ENCODE measurements at places on chromosomes 3 and 15. TPM values are rescaled to one million over a fixed set of nuclear protein-coding genes. Genes with fewer than 3 reads are reported as not detected.

- no peak for DNase-seq
Observed at GRCh38 chr3:55607844-55608243, 120.7 kb upstream of the WNT5A start.

GRCh38 chr3:102017784-102018183, 168.5 kb downstream of the NFKBIZ start:
- no peak for DNase-seq

DNA sequence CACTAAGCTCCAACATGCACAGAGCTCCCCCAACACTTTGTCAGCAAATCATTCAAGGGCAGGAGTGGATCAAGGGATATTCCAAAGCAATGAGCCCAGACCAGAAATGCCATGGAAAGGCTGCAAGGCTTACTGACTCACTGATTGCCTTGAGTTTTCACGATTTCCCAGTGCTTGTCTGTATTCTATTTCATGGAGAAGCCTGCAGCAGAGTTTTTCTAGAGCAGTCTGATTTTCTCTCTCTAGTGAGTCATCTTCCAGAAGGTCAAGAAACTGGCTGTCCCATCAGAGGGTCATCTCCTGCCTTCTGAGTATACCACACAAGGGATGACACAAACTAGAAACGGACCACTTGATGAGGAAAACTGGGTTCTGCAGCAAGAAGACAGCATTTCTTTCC, 16.5 kb downstream of the LMCD1 start:
- no peak for DNase-seq

DNA sequence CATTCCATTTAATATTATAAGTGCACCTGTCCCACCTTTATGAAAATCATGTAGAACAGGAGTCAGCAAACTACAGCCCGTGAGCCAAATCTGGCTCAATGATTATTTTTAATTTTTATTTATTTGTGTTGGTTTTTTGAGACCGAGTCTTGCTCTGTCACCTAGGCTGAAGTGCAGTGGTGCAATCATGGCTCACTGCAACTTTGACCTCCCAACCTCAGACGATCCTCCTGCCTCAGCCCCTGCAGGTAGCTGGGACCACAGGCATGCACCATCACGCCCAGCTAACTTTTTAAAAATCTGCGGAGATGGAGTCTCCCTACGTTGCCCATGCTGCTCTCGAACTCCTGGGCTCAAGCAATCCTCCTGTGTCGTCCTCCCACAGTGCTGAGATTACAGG, 42.0 kb downstream of the MYO1E start:
- no peak for DNase-seq

GRCh38 chr3:84440291-84440690, 518.5 kb upstream of the CADM2 start:
- DNase-seq: no peak

PHLDB2 gene
- total RNA-seq: 47.8 TPM

FBXW12 gene
- not detected for total RNA-seq

- DNase-seq: no peak
Observed at GRCh38 chr3:11558002-11558401, 85.7 kb downstream of the VGLL4 start.

DNA sequence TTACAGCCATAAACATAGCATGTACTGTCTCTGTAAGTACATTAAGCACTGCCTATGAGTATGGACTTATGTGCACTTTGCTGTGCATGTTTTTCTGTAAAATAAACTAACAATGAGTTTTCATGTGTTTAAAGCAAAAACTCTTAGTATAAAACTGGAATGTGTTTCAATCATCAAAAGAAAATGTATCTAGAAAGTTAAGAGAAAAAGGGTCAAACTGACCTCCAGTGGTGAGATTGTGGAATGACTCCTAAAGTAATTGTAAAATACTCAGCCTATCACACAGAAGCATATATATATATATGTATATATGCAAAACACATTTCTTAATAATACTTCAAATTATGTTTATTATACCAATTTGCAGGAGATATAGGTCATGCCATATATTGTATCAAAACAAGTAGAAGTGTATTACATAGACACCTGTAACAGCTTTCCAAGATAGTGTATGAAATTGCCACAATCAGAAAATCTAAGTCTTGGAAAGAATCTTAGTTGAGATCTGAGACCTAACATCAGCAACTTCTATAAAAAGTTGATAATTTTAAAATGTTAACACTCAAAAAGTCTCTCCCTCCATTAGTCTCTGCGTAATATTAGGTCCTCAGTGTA, 199.6 kb downstream of the FMN1 start:
- no peak for DNase-seq

NUSAP1 gene
- total RNA-seq: 16.9 TPM

DNA sequence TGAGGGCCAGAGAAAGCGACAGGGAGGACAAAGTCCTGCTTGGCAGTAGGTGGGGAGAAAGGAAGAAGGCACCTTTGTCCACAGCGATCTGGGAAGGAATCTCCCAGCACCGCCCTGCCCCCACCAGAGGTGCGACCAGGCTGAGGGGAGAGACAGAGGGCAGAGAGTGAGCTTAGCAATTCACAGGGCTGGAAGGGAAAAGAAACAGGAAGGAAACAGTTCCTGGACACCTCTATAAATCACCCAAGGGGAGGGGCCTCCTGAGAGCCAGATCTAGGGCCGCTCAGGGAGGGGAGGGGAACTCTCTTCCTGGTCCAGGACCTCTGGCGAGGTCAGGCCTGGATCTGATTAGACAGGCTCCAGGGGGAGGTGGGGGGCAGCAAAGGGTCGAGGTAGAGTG, 35.4 kb downstream of the RNU5B-1 start:
- peak; percentile 55 for DNase-seq

GRCh38 chr15:53549697-53550305, 209.7 kb downstream of the WDR72 start:
- DNase-seq: no peak

CIDEC gene
- total RNA-seq: not detected

DNA sequence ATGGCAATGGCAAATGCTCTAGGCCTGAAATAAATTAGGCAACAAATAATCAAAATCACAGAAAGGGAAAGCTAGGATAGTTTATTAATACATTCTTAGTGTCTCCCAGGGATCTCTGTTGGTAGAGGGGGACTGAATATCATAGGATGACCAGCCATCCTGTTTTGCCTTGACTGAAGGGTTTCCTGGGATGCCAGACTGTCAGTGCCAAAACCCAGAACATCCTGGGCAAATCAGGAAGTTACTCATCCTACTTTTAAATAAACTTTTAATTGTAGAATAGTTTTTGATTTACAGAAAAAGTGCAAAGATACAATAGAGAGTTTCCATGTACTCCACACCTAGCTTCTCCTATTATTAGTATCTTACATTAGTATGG, 21.8 kb upstream of the SIAH2 start:
- DNase-seq: no peak

DNA sequence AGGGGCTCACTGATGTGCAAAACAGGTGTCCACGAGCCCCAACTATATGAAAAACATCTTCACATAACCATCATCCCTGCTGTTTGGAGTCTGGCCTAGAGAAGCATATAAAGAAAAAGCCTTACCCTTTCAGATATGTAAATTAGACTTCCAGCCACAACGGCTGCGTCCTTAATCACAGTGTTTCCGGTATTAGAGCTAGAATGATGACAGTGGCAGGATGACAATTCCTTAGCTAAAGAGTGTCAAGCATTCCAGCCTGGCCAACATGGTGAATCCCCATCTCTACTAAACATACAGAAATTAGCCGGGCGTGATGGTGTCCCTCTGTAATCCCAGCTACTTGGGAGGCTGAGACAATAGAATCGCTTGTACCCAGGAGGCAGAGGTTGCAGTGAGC, 19.5 kb upstream of the SAMD7 start:
- DNase-seq: no peak

GRCh38 chr15:83283138-83283812, 1.2 kb downstream of the BNC1 start:
- peak; percentile 69 for DNase-seq

DNA sequence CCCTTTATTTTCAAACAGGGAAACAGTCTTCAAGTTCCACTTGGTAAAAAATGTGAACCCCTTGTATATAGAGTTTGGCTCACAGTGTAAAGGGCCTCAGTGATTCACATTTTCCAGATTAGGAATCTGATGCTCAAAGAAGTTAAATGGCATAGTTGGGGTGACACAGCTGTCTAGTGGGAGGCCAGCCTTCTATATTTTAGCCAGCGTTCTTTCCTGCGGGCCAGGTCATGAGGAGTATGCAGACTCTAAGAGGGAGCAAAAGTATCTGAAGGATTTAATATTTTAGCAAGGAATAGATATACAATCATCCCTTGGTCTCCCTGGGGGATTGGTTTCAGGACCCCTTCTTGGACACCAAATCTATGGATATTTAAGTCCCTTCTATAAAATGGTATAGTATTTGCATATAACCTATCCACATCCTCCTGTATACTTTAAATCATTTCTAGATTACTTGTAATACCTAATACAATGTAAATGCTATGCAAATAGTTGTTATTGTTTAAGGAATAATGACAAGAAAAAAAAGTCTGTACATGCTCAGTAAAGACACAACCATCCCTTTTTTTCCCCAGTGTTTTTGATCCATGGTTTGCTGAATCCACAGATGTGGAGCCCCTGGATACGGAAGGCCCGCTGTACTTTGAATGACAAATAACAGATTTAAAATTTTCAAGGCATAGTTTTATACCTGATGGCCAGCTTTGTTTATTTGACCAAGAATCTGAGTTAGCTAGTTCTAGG, 7.0 kb downstream of the B2M start:
- no peak for DNase-seq

DNA sequence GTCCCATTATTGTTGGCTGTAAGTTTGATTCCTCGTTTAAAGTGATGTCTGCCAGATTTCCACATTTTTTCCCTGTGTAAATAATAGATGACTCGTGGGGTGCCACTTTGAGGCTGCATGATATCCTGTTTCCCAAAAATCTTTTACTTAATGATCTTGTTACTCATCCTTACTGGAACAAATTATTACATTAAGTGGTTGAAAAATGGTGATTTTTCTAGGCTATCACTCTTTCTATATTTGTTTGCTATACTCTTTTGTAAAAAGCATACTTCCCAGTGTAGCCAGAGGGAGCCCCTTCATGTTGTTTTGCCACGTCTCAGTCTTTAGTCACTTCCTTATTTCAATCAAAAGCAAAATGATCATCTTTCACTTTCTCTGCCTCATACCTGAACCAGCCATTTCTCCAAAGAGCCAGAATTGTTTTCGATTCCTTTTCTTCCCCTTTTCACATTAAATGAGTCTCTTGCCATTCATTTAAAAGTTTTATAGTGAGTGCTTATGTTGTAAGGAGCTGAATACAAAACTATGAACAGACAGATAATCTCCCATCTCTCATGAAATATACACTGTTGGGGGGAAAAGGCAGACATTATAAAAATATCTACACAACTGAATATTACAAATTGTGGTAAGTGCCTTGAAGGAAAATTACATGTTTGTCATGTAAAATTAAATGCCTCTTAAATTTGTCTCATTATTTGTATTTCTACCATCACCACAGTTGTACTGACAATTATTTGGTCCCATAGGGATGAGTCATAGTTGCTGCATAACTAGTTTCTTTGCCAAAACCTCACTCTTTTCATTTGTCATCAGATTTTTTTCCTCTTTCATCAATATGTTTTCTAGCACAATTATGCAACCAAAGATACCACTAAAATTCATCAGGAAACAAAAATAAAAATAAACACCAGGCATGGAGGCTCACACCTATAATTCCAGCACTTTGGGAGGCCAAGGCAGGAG, 41.5 kb downstream of the ADGRG7 start:
- DNase-seq: no peak

- DNase-seq: no peak
Observed at GRCh38 chr3:59280113-59280512, 230.3 kb upstream of the CFAP20DC start.

ACTC1 gene
- 4.2 TPM for total RNA-seq

OIP5 gene
- 2.7 TPM for total RNA-seq

CHCHD6 gene
- 9.2 TPM for total RNA-seq

- DNase-seq: no peak
Observed at GRCh38 chr3:96831175-96831574, 16.8 kb downstream of the EPHA6 start.

DNA sequence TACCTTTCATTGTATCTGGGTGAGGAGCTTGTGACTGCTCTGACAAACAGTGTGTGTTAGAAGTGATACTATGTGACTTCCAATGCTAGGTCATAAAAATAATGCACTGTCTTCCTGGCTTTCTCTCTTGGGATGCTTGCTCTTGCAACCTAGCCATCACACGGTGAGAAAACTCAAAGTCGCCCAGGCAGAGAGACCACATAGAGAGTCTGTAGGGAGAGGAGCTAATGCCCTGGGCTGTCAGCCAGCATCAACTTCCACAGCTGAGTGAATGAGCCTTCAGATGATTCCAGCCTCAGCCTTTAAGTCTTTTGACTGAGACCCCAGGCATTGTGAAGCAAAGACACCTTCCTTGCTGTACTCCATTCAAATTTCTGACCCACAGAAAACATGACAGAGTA, 220.6 kb upstream of the SGO1 start:
- DNase-seq: no peak

DNA sequence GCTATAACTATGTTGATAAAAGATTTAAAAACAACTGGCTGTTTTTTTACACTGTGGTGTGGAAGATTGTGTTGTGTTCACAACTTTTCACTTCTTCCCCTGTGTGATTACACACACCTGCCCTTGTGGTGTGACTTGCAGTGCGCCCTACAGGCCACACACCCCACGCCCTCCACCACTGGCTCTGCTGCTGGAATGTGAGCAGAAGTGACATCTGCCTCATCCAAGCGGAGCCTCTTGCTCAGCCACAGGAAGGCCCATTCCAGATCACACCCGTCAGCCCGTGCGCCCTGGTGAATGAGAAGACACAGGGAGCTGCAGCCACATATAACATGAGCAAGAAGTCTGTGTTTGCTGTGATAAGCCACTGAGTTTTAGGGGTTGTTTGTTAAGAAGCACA, 7.0 kb downstream of the CCR2 start:
- DNase-seq: no peak

DNA sequence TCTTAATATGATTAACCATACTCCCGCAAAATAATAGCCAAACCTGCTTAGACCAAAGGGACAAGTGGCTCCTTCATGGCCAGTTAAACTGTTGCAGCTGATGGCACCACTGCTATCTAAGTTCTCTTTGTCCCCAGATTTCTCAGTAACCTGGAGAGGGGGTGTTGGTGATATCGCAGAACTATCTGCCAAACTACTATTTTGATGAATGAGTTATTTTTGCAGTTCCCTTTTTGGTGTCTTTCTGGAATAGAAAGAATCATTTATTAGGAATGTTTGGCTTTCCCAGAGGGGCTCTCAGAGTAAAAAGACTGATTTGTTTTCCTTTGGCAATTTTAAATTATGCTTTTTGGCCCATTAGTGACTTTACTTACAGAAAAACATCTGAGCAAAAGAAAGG, 33.0 kb downstream of the CLEC3B start:
- DNase-seq: no peak

DNA sequence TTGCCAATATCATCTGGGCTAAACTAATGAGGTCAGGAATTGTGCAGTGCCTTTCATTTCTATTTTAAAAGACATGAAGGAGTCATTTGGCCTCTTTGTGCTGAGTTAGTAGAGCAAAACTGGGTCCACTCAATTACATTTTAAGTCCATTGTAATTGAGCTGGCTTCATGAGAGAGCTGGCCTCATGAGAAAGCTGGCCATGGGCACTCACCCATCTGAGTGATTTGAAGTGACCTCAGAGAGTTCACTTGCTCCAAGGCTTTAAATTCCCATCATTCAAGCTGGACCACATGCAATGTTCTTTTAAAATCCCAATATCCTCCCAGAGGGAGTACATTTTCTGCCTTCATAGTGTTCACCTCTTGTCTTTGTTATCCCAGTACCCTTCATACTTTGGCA, 335.9 kb upstream of the WNT5A start:
- DNase-seq: no peak

GRCh38 chr3:80079886-80080285, 312.1 kb upstream of the ROBO1 start:
- DNase-seq: no peak

GRCh38 chr3:140223631-140224030, 288.6 kb downstream of the CLSTN2 start:
- no peak for DNase-seq

MAP1A gene
- total RNA-seq: 1.8 TPM

Data from endothelial cell (in vitro differentiated cells).